ENCODE measurements at places on chromosomes 7 and 10. TPM values are rescaled to one million over a fixed set of nuclear protein-coding genes. Genes with fewer than 3 reads are reported as not detected.

BUB3 gene
- total RNA-seq = 97.7 TPM

DUS4L gene
- total RNA-seq = 11.1 TPM

SPDYE11 gene
- 0.10 TPM for total RNA-seq

PPA1 gene
- 107 TPM for total RNA-seq

PTEN gene
- 177 TPM for total RNA-seq

UBE3C gene
- total RNA-seq = 52.3 TPM

EGR2 gene
- 3.9 TPM for total RNA-seq

OR2A5 gene
- total RNA-seq = under 0.01 TPM

MINDY3 gene
- 44.7 TPM for total RNA-seq

DNA sequence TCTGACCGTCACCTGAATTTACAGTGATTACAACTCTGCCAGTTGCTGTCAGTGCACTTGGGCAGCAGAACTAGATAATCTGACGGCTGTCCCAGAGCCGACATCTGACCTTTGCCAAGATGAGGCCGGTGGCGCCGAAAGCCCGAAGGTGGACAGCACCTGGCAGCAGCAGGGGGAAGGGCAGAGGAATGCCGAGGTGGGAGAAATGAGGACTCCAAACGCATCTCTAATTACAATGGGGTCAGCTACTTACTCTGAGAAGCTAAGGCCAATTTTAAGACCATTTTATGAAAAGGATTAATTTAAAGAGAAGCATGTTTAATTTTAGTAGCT, 33.8 kb downstream of the TRIM8 start:
- no peak for DNase-seq

GRCh38 chr10:131099028-131099726, 212.3 kb downstream of the TCERG1L start:
- DNase-seq = no peak

DNA sequence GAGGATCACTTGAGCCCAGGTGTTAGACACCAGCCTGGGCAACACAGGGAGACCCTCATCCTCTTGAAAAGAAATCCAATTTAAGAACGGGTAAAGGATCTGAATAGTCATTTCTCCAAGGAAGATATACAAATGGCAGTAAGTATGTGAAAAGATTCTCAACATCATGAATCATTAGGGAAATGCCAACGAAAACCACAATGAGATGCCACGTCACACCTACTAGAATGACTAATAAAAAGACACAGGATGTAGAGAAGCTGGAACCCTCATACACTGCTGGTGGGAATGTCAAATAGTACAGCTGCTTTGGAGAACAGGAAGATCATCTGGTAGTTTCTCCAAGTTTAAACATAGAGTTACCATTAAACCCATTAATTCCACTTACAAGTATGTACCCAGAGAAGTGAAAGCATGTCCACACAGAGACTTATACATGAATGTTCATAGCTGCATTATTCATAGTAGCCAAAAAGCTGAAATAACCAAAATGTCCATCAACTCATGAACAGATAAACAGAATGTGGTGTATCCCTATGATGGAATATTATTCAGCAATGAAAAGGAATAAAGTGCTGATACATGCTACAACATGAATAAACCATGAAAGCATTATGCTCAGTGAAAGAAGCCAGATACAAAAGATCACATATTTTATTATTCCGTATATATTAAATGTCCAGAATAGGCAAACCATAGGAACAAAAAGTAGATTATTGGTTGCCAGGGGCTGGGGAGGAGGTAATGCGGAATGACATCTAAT, 13.1 kb upstream of the ZMIZ2 start:
- DNase-seq = no peak

DNA sequence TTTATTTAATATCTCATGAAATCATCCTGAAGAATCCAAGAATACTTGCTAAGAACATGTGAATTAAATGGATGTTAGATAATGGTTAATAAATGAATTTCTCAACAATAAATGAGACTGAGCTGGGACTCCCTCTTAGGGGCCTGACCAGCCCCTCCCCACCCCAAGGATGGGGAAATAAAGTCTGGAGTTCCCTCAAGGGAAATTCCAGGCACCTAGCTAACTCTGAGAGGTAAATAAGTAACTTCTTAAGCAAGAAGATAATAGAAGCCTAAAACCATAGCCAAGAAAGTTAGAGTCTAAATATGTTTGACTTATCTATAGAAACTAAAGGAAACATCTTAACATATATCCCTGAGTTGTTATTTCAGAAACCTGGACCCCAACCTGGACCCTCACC, 32.2 kb upstream of the PPP1R9A start:
- DNase-seq = no peak

DNA sequence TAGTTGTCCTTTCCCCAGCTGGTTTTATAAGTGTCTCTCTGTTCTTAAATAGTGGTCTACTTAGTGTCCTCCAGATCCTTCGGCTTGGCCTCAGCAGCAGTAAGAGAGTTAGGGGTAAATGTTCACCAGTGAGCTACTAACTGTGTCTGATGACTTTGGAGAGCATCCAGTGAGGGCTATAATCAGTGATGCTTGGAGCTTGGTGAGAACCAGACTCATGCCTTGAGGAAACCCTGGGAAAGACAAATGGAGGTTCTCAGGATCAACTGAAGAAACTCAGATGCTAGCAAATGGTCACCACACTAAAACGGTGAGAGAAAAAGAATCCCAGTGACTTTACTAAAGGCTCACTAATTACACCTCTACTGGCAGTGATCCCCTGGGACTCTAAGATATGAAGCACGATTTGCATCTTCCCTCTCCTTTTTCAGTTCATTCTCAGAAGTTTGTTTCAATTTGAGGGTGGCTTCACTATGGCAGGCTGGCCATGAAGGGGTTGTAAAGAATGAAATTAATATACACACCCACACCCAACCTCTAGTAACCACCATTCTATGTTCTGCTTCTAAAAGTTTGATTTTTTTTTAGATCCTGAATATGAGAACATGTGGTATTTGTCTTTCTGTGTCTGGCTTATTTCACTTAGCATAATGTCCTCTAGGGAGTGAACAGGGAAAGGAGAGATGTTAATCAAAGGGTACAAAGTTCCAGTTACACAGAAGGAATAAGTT, 177.9 kb downstream of the PDE1C start:
- no peak for DNase-seq

DNA sequence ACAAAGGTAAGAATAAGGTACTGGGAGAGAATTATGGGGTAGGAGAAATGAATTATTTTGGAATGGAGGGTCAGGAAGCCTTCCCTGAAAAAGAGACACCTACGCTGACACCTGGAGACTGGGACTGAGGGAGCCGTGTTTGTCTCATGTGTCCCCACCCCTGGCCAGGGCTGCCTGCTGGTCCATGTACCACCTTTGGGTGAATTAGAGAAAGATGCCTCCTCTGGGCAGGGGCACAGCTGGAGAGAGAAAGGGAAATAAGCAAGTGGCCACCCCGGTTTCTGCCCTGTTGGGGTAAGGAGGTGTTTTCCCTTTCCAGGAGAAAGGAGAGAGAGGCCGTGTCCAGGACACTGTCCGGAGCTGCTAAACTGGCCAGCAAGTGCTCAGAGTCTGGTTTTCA, 21.8 kb downstream of the UBTD1 start:
- DNase-seq = no peak

- no peak for DNase-seq
Measured at GRCh38 chr7:92052684-92053083, 81.6 kb downstream of the CYP51A1 start.

DNA sequence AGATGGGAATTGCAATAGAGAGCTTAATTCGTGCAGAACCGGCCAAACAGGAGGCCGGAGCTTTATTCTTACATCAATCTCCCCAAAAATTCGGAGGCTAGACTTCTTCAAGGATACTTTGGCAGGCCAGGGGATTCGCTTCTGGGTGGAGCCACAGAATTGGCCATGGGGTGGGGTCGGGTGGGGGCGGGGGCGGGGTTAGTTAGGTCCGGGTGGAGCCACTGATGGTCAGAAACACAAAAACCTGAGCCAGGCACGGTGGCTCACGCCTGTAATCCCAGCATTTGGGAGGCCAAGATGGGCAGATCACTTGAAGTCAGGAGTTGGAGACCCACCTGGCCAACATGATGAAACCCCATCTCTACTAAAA, 87.5 kb downstream of the SEPTIN14 start:
- DNase-seq = no peak

GRCh38 chr7:47266131-47266706, 315.7 kb downstream of the TNS3 start:
- peak; percentile 89 for DNase-seq

- no peak for DNase-seq
Measured at GRCh38 chr10:33483124-33483815, 148.8 kb upstream of the NRP1 start.

DNA sequence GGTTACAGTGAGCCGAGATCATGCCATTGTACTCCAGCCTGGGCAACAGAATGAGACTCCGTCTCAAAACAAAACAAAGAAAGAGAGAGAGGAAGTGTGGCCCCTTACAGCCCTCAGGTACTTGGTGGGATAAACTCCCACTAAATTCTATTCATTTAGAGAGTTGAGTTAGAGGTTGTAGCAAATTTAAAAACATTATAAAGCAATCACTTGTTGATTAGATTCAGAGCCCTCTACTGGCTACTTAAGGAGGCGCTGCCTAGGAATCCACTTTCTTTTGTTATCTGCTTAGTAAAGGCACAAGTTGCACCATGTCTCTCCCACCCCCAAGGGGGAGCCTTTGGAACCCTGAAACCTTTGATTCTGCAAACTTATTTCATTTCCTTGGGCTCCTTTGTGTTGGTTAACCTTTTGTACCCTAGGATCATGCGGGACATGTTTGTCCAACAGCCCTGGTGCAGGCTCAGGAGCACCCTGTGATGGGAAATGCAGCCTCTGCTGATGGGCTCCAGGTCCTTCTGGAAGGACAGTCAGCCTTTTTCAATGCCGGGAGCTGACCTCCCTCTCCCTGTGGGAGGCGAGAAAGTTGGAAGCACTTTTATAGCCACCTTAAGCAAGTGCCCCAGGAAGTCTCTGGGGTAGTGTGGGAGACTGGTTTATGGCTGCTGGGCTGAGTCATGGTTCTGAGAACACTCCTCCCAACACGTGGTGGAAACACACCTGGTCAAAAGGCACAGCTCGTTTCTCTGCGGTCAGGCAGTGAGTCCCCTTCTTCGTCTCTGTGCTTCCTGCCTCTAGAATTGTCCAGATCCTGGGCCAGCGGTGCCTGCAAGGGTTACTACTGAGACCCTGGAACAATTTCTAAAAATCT, 2.3 kb downstream of the HKDC1 start:
- no peak for DNase-seq

- DNase-seq = no peak
Measured at GRCh38 chr7:134108802-134109201, 18.3 kb upstream of the LRGUK start.

GRCh38 chr10:6048281-6049030, 13.7 kb downstream of the IL2RA start:
- no peak for DNase-seq

GRCh38 chr10:66637273-66638036, 288.4 kb upstream of the LRRTM3 start:
- no peak for DNase-seq

- no peak for DNase-seq
Measured at GRCh38 chr10:3893901-3894563, 109.0 kb upstream of the KLF6 start.

- DNase-seq = no peak
Measured at GRCh38 chr7:141271451-141271850, 197.6 kb downstream of the TMEM178B start.

- no peak for DNase-seq
Measured at GRCh38 chr10:21637795-21638194, 103.8 kb downstream of the MLLT10 start.

DNA sequence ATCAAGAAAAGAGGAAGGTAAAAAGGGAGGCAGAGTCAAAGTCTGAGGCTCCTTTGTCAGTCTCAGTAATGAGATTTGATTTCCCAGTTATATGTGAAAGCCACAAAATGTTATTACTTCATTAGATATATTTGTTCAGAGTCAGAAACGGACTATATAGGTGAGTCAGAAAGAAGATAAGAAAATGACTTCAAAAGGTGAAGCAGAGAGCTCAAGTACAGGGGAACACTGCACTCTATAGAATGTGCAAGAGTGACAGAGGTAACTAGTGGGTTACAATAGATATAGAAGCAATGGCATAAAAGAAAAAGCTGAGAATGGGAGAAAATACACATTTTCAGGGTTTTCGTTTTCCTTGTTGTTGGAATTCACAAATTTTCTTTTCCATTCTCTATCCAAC, 43.3 kb downstream of the DGKB start:
- no peak for DNase-seq

GRCh38 chr10:12665501-12665900, 316.2 kb downstream of the CAMK1D start:
- no peak for DNase-seq

GRCh38 chr10:3482200-3482993, 302.6 kb downstream of the KLF6 start:
- DNase-seq = no peak

- no peak for DNase-seq
Measured at GRCh38 chr7:87853237-87853864, 22.8 kb downstream of the SLC25A40 start.

DNA sequence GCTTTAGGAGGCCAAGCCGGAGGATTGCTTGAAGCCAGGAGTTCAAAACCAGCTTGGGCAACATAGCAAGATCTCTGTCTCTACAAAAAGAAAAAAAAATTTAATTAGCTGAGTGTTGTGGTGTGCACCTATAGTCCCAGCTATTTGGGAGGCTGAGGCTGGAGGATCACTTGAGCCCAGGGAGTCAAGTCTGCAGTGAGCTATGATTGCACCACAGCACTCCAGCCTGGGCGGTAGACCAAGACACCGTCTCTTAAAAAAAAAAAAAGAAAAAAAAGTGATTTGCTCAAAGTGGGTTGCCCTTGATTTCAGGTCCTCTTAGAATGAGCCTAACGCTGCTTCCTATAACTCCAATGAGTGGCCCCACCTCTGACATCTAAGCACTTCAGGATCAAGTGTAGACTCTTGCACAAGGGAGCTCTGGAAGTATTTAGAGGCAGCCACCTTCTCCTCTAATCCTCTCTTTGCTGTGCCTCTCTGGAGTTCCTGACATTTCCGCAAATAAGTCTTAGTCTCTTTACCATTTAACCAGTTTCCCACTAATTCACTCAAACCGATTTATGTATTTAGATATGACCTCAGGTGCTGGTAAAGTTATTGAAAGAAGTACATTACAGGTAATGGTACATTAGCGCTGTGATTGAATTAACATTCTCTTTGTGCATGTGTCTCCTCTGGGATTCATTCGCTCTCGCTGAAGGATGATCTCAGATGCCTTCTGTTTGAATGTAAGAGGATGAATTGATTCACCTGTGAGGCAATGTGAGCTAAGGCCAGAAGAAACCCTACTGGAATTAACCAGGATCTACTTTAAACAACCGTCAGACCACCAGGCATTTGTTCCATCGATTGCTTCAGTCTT, 60.8 kb upstream of the CELF2 start:
- DNase-seq = no peak

DNA sequence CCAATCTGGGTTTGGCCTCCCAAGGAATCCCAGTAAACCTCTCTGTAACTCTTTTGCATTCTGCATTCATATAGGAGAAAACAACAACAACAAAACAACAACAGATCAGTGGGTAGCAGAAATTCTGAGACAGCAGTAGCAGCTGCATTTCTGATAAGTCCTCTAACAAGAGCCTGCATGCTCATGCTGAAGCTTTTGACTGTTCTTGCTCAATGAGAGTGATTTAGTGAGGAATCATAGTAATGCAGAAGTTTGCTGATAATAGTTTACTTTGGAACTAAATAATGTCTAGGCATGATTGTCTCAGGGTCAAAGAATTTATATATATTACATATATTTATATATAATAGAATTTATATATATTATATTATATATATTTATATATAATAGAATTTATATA, 35.2 kb downstream of the BMPER start:
- DNase-seq = no peak

Measured in spinal cord (tissue), 10 donors.